Stimulated activated CD4-positive, alpha-beta T cell treated with anti-CD3 and anti-CD28 coated beads, Interleukin-1b, Interleukin-23, amount 100 ng/mL, for 1 hour (primary cell): ENCODE measurements at places on chromosomes 1 and 21.

DNA sequence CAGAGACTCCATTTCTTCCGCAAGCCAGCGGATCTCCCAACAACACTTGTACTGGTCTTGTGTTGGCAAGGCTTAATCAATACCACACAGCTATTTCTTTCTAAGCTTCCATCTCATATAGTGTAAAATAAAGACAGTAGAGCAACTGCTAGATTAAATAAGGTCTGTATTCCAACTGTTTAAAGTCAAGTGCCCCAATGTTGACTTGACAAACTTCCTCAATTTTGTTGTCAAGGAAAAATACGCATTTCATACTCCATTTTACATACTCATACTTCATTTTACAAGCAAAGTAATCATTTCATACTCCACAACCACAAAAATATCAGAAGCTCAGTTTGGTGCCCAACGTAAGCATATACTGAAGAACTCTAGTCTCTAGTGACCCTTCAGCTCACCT lies 143.0 kb downstream of the RERE start:
- no peak for DNase-seq

GRCh38 chr1:50857702-50858101 lies 102.4 kb downstream of the FAF1 start:
- no peak for DNase-seq

DNA sequence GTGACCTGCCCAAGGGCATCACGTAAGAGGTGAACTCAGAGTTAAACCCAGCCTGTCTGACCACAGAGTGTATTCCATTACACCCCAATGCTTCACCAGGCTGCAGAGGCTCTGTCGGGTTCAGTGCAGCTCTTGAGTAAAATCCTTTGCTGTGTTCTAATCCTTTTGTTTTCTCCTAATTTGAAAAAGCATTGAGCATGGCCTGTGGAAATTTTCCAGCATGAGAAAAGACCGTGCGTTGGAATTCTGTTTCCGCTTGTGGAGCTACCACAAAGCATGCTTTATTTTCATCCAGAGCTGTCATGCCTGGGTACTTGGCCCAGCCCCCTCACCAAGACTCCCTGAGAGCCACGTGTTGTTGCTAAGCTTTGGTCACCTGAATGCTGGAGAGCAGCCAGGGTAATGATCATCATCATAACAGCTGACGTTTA lies 317.6 kb downstream of the PRDM2 start:
- no peak for DNase-seq

DNA sequence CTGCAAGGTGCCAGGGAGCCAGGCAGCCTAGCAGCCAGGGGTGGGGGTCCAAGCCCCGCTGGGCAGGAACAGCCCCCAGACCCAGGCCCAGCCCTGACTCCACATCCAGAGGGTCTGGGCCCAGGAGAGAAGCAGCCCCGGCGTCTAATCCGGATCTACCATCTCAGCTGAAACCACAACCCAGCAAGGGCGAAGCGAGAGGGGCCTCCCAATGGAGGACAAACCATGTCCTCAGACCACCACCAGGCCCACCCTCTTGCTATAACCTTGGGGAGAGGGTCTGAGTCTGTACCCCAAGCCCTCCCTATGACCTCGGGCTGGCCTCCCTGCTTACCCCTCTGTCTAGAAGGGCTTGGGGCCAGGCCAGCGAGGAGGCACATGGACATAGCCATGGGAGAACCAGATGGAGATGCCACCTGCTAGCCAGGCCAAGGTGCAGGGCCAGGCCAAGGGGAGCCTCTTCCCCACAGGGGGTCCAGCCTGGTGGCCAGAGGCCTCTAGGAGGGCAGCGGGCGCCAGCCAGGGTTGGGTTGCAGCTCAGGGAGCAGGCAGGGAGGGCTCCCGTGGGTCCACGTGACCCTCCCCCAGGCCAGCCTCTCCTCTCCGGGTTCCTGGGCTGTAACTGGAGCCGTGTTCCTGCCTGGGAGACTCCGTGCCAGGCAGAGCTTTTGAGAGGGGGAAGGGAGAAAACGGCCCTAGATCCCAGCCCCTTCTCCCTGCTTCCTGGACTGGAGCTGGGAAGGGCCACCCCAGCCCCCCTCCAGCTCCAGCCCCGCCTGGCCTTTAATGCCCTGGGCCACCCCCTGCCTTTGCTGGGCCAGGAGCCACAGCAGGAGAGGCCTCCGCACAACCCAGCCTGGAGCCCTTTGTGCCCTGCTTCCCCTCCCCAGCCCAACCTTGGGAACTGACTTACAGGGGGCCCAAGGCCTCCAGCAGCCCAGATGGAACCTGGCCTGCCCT lies 2.5 kb downstream of the WNT9A start:
- DNase-seq = no peak

- no peak for DNase-seq
Measured at GRCh38 chr1:217342105-217342504, 288.8 kb downstream of the GPATCH2 start.

DNA sequence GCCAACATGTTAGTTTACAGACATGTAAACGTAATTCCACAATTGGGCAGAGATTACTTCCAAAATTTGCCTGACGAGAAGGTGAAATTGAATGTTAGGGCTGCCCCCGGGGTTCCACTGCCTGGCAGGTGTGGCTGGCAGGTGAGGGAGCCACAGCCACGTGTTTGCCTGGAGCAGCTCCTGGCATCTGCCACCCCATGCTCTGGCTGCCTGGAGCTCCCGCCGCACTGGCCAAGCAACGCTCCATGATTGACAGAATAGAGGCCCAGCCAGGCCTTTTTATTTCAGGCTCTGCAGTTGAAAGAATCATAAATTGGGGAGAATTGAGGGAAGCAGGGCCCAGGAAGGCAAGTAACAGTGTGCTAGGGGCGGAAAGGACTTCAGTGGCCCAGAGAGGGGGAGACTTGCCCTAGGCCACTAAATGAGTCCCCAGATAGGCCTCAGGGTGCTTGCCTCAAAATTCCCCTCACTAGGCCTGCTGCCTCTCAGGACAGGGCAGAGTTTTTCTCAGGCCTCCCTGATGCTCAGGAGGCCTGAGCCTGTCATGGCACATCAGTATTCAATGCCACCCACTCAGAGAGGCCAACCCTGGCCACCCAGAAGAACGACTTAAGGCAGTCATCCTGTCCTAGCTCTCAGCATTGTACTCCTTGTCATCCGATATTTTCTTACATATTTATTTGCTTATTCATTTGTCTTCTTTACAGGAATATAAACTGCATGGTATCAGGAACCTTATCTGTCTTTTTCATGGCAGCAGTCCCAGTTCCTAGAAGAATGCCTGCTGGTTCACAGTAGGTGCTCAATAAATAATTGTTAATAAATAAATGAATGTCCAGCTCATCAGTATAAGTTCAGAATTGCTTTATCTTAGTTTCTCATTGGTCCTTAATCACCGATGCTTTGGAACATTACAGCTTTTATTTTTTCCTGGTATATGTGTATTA lies 16.6 kb upstream of the S1PR1 start:
- no peak for DNase-seq

DNA sequence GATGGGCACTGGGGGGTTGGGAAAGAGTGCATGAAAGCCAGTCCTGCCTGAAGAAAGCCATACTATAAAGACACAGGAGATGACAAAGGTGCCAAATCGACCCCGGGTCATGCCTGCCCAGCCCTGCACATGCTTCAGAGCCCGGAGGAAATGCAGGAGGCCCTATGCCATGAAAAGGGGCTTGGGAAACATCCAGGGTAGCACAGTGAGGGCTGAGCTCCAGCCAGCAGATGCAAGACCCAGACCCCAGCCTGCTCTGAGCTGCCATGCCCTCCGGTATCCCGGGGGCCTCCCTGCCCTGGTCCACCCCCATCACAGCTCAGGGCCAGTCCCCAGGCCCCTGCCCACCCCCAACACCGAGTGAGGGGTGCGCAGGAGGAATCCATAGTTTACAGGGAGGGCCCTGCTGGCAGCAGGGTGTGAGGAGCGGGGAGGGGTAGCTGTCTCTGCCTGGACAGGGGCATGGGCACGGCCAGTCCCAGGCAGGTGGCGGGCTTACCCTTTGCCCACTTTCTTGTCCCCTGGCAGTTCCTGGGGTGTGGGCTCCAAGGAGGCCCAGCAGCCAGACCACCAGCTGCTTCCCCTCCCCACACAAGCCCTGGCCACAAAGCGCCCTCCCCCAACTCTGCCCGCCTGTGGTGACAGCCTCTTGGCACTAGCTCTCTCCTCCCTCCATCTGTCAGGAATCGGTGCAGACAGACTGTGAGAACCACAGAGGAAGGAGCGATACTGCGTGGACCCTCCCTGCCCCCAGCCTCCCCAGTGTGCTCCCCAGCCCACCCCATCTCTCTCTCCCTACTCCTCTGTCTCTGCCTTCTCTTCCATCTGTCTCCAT lies 16.8 kb downstream of the LRP8 start:
- DNase-seq = no peak

- DNase-seq = no peak
Measured at GRCh38 chr1:25856856-25857255, 2.4 kb downstream of the AUNIP start.

DNA sequence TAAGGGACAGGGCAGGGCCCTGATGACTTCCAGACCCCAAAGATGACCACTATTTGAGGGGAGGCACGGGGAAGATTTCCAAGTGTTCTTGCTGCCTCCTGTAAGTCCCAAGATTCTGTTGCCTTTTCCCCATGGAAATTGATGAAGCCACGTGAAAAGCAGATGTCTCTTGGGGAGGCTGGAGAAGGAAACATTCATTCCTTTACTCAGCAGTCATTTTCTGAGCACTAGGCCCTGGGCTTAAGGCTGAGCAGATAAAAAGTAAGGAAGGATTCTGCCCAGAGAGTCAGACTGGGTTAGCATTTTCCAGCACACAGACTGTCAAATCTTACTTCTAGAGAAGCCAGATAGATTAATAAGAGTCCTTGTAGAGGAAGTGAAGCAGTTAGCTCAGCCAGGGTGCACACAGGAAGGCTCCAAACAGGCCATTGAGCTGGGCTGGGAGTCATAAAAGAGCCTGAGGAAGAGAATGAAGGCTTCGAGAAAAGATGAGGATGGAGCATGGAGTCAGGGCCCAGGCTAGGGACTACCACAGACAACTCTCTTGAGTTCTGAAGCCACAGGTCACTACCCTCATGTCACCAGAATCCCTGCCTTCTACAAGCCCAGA lies 10.1 kb downstream of the EXTL1 start:
- no peak for DNase-seq

DNA sequence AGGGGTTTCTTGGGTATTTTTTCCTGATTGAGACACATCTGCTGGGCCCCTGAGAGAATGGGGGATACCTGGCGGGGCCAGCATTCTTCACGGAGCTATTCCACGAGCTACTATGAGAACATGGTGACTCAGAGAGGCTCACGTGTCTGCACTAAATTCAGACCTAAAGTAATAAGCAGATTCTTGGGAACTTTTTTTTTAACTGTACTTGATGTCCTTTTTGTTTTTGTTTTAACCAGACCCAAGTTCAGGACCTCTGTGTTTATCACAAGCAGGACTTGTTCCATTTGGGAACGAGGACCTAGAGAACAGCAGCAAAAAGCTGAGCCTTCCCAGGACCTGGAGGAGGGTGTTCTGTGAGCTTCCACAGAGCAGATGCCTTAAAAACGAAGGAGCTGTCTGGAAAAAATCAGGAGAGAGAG lies 44.0 kb downstream of the EVA1C start:
- DNase-seq = no peak

- no peak for DNase-seq
Measured at GRCh38 chr21:45966791-45967394, 14.7 kb upstream of the COL6A1 start.

DNA sequence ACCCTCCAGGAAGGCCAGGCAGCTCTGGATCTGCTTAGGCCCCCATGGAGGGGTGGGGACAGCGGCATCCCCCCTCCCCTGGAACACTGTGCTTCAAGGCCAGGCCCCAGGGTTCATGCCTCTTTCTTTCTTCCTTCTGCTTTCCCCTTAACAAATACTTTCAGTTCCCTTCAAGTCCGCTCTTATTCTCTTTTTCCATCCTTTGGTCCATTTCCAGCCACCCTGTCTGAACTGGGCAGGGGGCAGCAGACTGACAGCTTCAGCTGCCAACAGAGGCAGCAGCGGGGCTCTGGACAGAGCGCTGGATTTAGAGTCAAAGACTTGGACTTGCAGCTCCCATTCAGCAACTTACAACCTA lies 1.1 kb upstream of the CD244 start:
- DNase-seq = no peak

DNA sequence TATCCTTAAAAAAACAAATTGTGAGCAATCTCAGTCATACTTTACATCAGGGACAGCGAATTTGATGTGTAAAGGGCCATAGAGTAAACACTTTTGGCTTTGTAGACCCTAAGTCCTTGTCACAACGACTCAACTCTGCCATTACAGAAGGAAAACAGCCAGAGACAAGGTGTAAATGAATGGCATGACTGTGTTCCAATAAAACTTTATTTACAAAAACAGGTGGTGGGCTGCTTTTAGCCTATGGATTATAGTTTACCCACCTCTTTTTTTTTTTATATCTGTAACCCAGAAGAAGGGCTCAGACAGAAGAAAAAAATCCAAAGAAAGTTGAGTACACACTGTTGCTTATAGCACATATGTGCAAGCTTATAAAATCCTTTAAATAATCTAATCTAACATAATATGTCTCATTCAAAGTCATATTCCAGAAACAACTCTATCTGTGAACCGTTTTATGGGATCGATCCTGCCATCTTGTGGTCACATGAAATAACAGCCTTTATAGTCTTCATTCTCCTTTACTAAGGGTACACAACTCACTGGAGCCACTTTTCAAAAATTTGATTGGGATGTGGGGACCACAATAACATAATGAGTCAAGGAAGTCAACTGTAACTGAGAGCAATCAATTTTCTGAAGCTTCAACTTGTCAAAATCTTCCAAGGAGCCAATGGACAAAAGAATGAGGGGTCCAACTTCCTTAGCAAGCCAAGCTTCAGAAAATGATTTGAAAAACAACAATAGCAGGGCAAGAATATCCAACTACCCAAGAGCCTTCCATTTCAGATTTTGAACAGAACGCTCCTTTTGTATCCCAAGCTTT lies 142.2 kb upstream of the KRTAP19-8 start:
- DNase-seq = no peak

DNA sequence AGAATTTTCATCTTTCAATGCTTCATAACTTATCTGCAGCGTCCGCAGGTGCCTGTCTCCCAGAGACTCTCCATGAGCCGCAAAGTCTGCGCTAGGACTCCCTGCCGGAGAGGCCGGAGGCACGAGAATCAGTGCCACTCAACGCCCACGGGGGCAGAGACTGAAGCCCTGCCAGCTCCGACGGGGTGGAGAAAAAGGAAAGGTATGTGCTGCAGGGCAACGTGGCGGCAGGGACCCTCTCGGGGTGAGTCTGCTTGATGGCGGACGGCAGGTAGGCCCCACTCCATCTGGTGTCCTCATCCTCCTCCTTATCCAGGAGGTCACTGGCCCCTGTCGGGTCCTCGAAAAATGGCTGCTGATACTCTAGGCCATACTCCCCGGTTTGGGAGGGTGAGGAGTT lies 21.9 kb upstream of the MRPS14 start:
- no peak for DNase-seq

DNA sequence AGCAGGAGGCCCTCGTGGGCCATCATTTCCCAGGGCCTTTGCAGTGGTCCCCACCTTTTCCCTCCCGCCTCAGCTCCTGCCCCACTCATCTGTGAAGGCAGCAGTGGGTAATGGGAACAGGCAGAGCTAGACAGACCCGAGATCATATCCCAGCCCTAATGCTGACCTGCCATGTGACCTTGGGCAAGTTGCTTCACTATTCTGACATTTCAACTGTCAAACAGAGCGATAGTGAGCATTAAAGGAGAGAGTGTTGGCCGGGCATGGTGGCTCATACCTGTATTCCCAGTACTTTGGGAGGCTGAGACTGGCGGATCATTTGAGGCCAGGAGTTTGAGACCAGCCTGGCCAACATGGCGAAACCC lies 51.7 kb downstream of the RPS6KA1 start:
- DNase-seq = no peak

GRCh38 chr1:63046539-63046938 lies 262.6 kb downstream of the ATG4C start:
- DNase-seq = no peak
